ENCODE measurements at places on chromosomes 1 and 21. TPM values are rescaled to one million over a fixed set of nuclear protein-coding genes. Genes with fewer than 3 reads are reported as not detected.

DNA sequence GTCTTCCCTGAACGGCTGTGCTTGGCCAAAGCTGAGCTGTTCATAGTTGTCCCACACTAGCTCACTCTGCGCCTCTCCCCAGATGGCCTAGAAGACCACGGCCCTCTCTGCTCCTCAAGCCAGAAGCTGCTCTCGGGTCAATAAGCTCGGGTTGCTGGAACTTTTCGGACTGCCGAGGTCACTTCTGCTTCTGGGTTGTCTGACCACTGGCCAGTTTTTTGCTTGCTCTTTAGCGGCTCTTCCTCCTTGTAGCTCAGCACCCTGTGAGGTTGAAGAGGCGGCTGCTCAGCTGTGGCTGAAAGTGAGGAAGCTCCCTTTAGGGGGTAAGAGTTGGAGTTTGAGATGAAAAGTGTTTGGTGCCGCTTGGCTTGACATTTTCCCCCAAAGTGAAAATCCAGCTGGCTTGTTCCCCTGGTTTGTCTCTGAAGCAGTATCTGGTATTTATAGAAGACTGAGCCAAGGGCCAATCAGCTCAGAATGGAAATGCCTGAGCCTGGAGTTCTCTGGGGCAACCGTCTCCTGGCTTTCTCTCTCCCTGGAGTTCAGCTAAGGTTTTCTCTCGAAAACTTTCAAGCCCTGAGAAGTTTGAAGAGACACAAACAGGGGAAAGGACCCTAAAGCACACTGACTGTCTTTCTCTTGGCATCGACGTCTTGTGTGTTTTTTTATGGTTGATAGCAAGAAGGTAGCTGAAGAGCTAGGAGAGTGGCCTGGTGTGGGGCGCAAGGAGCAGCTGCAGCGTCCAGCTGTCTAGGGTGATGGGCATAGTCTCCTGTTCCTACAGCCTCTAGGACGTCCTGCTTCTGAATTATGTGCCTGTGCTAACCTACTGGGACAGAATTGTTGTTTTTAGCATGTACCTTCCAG is 72.0 kb downstream of the SYT6 start:
- H3K4me3 ChIP-seq = no peak overlapping the region
- no peak overlapping the region for H3K27ac ChIP-seq
- peak; percentile 15 for DNase-seq
- no peaks in the 10 kb centered on the region for H3K36me3 ChIP-seq
- H3K27me3 ChIP-seq = no peaks in the 10 kb centered on the region

DNA sequence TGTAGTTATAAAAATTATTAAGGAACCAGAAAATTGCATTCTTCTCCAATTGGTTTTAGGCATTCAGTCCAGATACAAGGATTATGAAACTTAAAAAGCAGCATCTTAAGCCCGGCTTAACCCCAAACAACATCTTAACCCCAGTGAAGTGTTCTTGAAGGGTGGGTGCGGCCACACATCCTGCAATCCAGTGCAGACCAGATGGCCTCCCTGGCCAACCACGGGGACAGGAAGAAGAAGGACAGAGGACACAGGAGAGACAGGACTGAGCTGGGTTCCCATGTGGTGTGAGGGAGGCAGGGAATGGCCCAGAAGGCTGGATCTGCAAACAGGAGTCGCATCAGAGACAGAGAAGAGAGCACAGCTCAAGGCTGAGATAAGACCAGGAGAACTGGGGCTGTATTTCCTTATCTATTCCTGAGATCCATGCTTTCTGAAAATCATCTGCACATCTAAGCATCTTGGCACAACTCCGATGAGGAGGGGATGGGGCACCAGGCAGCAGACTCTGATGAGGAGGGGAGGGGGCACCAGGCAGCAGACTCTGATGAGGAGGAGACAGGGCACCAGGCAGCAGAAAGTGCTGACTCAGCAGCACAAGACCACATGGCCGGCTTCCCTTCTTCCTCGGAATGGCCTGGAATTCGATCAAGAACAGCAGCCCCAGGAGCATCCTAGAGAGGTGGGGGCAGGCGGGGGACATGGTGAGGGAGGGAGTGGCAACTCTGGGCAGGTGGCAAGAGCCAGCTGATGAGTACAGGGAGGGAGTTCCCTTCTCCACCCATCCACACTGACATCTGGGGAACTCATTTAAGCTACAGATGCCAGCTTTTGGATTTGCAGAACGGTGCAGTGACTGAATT is 26.6 kb downstream of the ABCG1 start:
- no peak overlapping the region for H3K27ac ChIP-seq
- H3K4me3 ChIP-seq = no peak overlapping the region
- H3K4me1 ChIP-seq = no peaks in the 10 kb centered on the region

DNA sequence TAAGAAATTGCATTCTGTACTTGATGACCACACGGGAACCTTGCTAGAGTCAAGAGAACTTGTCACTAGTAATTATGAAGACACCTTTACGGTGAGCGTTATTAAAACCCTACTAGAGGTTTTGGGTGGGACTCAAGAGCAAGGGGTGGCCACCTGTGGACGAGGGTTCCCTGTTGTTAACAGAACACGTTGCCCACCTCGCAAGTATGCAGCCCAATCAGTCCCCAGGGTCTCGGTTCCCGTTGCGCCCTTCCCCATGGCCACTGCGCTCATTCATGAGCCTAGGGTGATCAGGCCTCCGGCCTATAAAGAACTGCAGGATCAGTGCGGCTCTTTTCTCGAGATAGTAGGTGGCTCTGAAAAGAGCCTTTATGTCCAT is 30.2 kb upstream of the RNF187 start:
- no peaks in the 10 kb centered on the region for H3K36me3 ChIP-seq
- no peak overlapping the region for H3K27ac ChIP-seq
- H3K4me1 ChIP-seq = no peaks in the 10 kb centered on the region
- H3K4me3 ChIP-seq = no peak overlapping the region
- no peaks in the 10 kb centered on the region for H3K27me3 ChIP-seq
- DNase-seq = no peak

DNA sequence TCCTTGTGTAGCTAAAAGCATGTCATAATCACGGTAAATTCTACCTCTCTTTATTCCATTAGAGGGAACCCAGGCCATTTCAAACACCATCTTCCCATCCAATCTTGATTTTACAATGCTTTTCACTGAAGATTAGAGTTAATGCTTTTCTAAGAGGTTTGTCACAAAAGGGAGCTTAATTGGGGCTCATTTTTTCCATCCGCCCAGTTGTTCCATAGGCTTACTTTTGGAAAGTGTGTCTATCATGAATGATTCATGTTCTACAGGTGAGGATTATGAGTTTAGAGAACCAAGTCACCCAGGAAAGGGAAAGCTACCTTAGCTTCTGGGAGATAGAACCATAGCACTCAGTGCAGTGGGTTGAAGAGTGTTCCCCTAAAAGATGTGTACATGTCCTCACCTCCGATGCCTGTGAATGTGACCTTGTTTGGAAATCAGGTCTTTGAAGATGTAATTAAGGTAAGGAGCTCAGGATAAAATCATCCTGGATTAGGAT is 286.9 kb upstream of the RUNX1 start:
- no peak overlapping the region for H3K27ac ChIP-seq
- no peak overlapping the region for H3K4me3 ChIP-seq
- no peak for DNase-seq
- H3K4me1 ChIP-seq = no peaks in the 10 kb centered on the region

DNA sequence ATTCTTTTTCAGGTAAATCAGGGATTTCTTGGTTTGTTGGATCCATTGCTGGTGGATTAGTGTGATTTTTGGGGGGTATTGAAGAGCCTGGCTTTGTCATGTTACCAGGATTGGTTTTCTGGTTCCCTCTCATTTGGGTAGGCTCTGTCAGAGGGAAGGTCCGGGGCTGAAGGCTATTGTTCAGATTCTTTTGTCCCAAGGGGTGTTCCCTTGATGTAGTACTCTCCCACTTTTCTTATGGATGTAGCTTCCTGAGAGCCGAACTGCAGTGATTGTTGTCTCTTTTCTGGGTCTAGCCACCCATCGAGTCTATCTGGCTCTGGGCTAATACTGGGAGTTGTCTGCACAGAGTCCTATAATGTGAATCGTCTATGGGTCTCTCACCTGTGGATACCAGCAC is 17.6 kb upstream of the CCSAP start:
- H3K27me3 ChIP-seq = no peaks in the 10 kb centered on the region
- no peak for DNase-seq
- no peaks in the 10 kb centered on the region for H3K4me1 ChIP-seq
- no peak overlapping the region for H3K4me3 ChIP-seq

The THEMIS2 gene
- 47.2 TPM for total RNA-seq

The DNAJB4 gene
- 34.7 TPM for total RNA-seq

GRCh38 chr1:39001516-39002421 is 10.7 kb downstream of the AKIRIN1 start:
- DNase-seq = no peak
- no peaks in the 10 kb centered on the region for H3K27me3 ChIP-seq
- H3K36me3 ChIP-seq = peaks cover 5% of the 10 kb centered on the region
- no peak overlapping the region for H3K4me3 ChIP-seq

The GJB3 gene
- total RNA-seq = 8.8 TPM

DNA sequence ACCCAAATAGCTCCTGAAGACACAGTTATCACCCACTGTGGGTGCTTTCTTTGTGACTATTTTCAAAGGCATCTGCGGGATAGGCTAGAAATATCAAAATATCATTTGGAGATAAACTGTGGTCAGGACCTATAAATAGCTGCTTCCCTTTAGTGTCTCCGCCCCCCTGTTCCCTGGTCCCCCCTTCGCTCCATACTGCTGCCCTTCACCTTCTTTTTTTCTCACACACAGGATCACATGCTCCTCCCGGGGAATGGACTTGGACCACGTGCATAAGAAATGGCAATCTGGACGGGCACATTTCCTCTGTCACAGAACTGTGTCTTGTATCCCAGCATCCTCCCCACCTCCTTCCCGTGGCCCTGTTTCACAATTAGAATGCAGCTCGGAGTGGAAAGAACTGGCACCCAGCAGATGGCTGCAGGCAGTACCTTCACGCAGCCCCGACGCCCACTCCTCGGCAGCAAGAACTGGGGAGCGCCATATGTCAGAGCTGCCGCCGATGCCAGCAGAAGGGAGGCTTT is 68.8 kb upstream of the SSX2IP start:
- no peak overlapping the region for H3K27ac ChIP-seq
- H3K4me1 ChIP-seq = no peaks in the 10 kb centered on the region
- DNase-seq = no peak
- no peak overlapping the region for H3K4me3 ChIP-seq
- H3K36me3 ChIP-seq = no peaks in the 10 kb centered on the region

GRCh38 chr1:169694304-169695075 is 16.9 kb downstream of the SELL start:
- H3K27ac ChIP-seq = no peak overlapping the region
- no peaks in the 10 kb centered on the region for H3K36me3 ChIP-seq
- no peak overlapping the region for H3K4me3 ChIP-seq

DNA sequence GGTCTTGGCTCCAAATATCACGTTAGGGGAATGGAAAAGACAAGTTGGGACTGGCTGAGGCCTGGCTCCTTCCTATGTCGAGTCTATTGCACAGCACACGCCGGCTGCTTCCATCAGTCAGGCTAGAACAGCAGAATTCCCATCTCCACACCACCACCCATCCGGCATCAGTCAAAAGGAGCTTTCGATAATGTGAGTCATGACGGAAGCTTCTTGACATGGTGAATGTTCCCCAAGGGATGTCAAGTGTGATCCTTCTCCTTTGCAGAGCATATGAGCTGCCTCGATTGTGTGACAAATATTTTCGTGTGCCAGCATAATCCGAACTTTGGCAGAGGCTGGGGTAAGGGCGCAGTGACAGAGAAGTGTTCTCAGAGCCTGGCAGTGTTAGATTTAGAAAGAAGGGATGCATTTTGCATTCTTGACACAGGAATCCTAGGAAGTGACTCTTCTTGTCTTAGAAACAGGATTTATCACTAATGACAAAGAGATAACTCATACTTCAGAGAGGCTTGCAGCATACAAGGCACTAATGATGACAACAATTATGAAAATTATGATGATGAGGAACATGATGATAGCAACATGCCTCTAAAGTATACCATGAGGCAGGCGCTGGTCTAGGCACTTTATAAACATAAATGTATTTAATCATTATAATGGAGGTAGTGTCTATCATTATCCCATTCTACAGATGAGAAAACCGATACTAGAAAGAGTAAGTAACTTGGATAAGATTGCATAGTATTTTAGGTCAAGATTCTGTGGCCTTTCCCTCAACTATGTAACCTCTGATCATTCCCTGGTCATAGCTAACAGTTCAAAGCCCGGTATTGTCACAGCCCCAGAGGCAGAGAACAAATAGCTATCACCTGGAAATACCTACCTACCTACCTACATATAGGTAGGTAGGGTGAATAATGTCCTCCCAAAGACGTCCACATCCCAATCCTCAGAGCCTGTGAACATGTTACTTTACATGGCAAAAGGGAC is 135.0 kb downstream of the KCNJ6 start:
- no peaks in the 10 kb centered on the region for H3K36me3 ChIP-seq
- no peaks in the 10 kb centered on the region for H3K4me1 ChIP-seq
- H3K4me3 ChIP-seq = no peak overlapping the region
- H3K27me3 ChIP-seq = no peaks in the 10 kb centered on the region
- no peak overlapping the region for H3K27ac ChIP-seq

DNA sequence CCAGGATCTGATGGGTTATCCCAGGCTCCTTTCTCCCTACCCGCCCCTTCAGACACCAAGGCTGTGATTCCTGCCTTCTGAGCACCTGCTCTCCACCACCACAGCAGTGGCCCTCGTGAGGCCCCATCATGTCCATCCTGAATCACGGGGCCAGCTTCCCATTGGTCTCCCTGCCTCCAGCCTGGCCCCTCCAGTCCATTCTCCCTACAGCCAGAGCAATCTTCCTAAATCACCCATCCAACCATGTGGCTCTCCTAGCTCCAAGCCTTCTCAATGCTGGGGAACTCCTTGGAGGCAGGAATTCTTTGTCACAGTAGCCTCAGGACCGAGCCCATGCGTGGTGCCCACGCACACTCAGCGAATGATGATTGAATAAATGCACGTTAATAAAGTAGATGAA is 8.9 kb upstream of the GLIS1 start:
- H3K27ac ChIP-seq = no peak overlapping the region
- no peak for DNase-seq
- no peaks in the 10 kb centered on the region for H3K36me3 ChIP-seq
- no peak overlapping the region for H3K4me3 ChIP-seq

- H3K27me3 ChIP-seq = no peaks in the 10 kb centered on the region
- H3K4me3 ChIP-seq = peak overlapping the region; percentile 77
- peak overlapping the region; percentile 82 for H3K27ac ChIP-seq
- H3K4me1 ChIP-seq = peaks cover 8% of the 10 kb centered on the region
- DNase-seq = peak; percentile 66
- H3K36me3 ChIP-seq = no peaks in the 10 kb centered on the region
These were observed 992 bp downstream of the TENT5C start for GRCh38 chr1:117606649-117607430.

The SON gene
- total RNA-seq = 285 TPM

DNA sequence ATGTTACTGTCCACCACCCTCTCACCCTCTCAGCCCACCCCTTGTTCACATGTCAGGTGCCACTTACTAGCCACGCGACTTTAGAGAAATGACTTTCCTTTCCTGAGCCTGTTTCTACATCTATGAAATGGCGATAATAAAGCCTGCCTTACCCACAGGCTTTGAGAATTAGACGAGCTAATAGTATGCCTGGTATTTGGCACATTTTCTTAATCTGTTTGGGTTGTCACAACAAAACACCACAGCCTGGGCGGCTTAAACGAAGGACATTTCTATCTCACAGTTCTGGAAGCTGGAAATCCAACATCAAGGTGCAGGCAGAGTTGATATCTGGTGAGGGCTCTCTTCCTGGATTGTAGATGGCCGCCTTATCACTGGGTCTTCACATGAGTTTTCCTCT is 273.9 kb upstream of the FMN2 start:
- no peaks in the 10 kb centered on the region for H3K36me3 ChIP-seq
- H3K27ac ChIP-seq = no peak overlapping the region
- no peak overlapping the region for H3K4me3 ChIP-seq
- H3K4me1 ChIP-seq = no peaks in the 10 kb centered on the region
- H3K27me3 ChIP-seq = no peaks in the 10 kb centered on the region

GRCh38 chr1:185733818-185734735 is at the start of gene HMCN1:
Gene HMCN1 (plus strand): TSS chr1:185734391. CDS start chr1:185734780, 389 bp downstream.
- peak within 1 kb of the TSS; percentile 70 for H3K4me3 ChIP-seq
- H3K27me3 ChIP-seq = no peaks in the 10 kb centered on the region
- peak; percentile 89 for DNase-seq
- peak within 1 kb of the TSS; percentile 3 for H3K27ac ChIP-seq

The FAAH gene
- total RNA-seq = 39.3 TPM

The FMOD gene
- 22.3 TPM for total RNA-seq

Measured in kidney (tissue), 22 donors.